ENCODE measurements at places on chromosomes 1 and 21.

- peak; percentile 59 for DNase-seq
These were observed at the start of gene CD48 for GRCh38 chr1:160711602-160712311. TSS of gene CD48 (minus strand) at chr1:160711822. CDS start at chr1:160711763, 59 bp downstream.

GRCh38 chr1:200296091-200296661, 113.7 kb downstream of the ZNF281 start:
- DNase-seq, result no peak

DNA sequence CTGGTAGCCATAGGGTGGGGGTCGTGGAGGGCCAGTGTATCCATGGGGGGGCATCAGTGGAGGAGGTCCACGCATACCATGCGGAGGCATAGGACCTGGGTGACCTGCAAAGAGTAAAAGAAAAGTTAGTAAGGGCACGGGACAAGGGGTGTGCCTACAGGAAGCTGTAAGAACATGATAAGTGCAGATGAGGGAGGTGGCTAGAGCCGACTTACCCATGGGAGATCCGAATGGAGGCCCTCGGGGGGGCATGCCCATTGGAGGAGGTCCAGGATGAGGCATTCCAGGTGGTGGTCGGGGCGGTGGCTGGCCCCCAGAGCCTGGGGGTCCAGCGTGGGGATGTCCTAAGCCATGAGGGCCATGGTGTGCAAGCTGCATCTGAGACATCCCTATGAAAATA, 4.0 kb downstream of the SF3B4 start:
- no peak for DNase-seq

GRCh38 chr21:31446226-31446855, 102.3 kb upstream of the TIAM1 start:
- DNase-seq, result peak; percentile 11

GRCh38 chr1:219460081-219460895, 152.6 kb downstream of the ZC3H11B start:
- DNase-seq, result no peak

- DNase-seq, result no peak
These were observed 18.6 kb upstream of the C1orf105 start for GRCh38 chr1:172401892-172402291.

DNA sequence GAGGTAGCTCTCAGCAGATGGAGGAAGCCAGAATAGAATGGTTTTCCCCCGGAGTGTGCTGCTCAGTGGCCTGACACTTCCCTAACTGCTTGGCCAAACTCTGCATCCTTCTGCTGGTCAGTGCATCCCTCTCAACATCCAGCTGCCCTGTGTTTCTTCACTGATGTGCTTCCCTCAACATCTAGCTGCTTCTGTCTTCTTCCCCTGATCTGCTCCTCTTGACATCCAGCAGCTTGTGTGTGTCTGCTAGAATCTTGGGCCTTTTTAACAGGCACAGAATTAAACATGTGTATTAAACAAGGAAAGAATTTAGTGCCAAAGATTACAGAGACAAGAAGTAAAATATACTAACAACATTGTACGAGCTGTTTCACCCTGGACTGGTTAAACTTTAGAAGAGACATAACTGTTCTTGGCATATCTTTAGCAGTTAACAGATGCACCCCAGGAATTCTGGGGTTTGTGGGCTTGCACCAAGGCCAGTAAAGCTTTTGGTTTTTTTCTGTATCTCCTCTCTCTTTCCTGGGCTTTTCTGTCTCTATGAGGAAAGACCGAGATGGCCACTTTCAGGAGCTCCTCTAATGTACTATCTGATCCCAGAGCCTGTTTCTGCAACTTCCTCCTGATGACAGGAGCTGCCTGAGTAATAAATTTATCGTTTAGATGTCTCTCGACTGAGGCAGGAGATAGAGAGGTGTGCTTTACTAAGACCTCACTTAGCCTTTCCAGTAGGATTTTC, 34.8 kb upstream of the HSD3B1 start:
- no peak for DNase-seq

GRCh38 chr1:23809751-23810171, 9.2 kb upstream of the GALE start:
- DNase-seq, result peak; percentile 78

DNA sequence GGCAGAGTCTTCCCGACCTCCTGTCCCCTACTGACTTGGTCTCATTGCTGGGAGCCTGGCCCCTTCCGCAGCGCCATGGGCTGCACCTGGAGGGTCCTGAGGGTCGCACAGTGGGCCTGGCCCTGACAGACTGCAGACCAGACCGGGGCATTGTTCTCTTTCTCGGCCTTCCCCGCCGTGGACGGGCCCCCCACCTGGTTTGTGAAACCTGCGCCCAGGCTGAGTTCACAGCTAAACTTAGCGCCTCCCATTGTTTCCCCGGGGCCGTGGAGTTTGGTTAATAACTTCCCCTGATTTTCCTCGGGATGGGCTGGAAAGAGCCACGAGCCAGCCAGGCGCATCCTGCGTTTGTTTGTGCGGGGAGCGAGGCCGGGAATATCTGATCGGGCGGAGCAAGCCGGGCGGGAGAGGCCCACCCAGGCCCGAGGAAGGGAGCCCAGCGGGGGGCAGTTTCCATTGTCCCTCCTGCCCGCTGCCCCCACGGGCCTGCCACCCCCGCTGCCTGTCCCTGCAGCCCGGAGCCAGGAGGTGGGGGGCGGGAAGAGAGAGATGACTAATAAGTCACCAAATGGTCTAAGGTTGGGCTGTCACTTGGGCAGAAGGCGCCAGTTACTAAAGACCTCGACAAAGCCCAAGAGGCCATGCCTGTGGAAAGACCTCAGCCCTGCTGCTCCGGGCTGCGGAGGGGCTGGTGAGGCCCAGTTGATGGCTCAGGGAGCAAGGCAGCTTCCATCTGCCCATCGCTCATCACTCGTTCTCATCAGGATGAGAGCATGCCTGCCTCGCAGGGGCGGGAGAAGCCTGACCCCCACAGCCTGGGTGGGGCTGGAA, 39.0 kb upstream of the ARHGEF16 start:
- DNase-seq, result no peak

DNA sequence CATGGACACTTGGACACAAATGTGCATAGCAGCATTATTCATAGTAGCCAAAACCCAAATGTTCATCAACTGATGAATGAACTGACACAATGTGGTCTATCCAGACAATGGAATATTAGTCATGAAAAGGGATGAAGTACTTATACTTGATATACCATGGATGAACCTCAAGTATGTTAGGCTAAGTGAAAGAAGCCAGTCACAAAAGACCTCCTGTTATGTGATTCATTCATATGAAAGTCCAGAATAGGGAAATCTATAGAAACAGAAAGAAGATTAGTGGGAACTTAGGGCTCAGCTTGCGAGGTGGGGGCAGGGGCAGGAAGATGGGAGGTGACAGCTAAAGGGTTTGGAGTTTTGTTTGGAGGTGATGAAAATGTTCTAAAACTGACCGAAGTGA, 7.4 kb downstream of the KCNE1 start:
- DNase-seq, result no peak

- no peak for DNase-seq
These were observed 1.0 kb downstream of the PLPP3 start for GRCh38 chr1:56578138-56578962.

DNA sequence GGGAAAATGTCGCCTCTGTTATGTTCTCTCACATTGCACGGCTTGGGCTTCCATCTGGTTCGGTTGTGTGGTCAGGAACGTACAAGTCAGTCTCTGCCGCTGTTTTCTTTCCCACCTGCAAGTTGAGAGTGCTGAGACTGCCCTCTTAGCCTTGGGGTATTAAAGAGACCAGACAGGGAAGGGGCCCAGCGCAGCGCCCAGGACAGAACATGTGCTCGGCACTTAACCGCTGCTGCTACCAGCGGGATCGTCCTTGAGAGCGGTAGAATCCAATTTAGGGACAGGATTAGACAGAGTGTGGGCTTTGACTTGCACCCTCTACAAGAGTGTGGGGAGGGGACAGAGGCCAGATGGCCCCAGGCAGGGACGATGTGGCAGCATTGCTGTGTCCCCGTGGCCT, 17.7 kb upstream of the AGPAT3 start:
- no peak for DNase-seq

- DNase-seq, result no peak
These were observed 3.1 kb downstream of the PBX1 start for GRCh38 chr1:164562061-164562460.

DNA sequence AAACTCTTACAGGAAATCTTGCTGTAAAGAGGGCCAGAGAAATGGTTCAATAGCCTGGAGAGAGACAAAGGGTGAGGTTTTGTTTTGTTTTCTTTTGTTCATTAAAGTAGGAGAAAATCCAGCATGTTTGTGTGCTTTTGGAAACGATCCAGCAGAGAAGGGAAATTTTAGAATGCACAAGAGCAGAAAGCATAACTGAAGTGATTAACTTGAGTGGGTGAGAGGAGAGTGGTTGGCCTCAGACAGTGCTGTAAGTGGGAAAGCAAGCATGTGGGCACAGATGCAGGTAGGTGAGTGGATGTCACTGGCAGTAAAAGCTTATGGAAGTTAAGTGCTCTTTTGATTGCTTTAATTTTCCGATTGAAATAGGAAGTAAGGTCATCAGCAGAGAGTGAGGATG, 50.2 kb downstream of the EEIG2 start:
- no peak for DNase-seq

- DNase-seq, result no peak
These were observed 2.0 kb upstream of the ENAH start for GRCh38 chr1:225654688-225655508.

DNA sequence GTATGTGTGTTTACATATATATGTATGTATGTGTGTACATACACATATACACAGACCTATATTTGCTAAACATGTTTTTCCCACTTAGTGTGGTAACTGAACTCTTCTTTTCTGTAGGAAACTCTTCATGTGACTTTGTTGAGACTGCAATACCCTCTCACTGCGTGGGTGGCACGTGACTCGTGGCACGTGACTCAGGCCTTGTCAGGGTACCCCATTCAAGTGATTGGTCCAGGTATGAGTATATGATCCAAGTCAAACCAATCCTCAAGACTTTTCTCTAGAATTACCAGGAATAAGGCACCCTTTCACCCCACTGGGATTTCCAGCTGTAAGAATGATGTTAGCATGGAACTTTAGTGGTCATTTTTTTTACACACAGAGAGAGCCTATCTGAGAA, 149.2 kb upstream of the KCNK2 start:
- DNase-seq, result no peak

DNA sequence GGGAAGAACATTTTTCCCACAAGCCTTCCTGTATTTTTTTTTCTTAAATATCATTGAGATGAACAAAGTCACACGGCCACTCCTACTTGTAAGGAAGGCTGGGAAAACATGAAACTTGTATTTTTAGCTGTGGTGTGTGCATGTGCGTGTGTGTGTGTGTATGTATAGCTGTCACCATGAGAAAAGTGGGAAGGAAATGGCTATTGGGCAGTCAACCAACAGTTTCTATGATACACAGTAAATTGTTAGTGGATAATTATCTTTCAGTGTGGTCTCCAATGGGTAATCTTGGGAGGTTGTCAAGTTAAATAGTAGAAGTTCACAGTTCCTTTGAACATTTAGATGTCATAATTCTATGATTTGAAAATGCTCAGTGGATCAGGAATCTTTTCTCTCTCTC, 132.7 kb upstream of the USP24 start:
- DNase-seq, result no peak

- no peak for DNase-seq
These were observed 13.1 kb upstream of the EXO1 start for GRCh38 chr1:241834733-241835377.

DNA sequence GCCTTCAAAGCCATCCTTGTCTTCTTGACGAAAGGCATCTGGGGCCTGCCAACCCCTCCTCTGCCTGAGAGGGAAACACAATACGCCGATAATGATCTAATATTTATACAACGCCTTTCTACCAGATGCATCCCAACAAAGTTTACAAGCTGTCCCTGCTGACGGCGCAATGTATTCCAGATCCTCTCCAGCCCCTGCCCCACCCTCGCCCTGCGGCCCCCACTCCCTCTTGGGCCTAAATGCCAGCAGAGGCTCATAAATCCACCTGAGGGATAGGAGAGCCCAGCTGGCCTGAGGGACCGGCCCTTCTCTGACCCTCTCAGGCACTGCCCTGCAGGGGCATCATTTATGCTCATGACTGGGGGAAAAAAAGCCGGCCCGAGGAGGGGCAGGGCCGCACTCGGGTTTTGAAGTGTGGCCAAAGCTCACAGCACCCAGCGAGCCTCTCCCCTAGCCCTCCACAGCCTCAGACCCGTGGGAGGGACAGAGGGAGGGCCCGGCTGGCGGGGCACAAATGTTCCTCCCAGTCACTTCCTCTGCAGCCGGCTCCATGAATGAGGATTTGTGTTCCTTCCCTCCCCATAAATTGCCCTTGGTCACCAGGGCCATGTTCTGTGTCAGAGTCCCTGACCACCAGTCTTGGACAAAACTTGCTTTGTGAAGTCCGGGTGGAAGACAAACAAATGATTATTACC, 140.3 kb downstream of the FOXD2 start:
- no peak for DNase-seq

DNA sequence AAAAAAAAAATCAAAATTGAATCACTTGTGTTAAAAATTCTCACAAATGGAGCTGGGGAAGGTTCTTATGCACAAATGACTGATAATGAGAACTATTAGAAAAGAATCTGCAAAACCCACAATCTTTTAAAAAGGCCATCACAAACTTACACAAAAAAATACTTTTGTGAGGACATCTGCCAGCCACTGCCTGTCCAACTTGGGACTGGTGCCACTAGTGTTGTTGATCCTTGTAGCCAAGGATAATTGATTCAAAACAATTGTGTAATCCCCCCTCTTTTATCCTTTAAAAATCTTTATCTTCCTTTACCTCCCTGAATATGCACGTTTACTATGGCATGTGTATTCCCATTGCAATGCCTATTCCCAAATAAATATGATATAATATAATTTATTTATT, 39.2 kb upstream of the THEM4 start:
- DNase-seq, result no peak

DNA sequence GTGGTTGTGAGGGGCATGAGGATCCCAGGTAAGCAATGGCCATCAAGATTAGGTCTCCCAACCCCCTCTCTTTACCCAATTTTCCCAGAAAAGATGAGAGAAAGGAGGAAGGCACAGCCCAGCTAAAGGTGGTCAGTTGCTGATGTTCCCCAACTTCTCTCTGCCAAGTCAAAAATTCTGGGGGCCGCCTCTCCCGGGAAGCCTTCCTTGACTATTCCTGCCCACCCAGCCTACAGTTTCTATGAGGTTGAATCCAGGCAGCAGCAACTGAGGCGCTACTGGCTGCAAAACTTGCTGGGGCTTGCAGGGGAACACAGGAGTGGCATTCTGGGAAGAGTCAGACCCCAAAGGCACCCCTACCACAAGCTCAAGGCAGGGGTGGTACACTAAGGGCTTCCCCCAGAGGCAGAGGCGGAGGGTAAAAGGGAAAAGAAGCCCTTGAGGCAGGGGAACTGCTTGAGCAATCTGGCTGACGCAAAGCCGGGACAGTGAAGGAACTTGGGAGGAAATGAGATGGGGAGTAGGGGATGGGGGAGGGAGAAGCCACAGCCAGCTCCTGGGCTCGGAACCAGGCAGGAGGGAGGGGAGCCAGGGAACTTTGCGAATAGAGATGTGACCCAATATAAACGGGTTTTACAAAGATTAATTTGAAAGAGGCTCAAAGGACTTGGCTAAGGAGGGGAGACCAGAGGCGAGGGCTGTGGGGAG, 31.2 kb downstream of the SDC3 start:
- DNase-seq, result no peak

GRCh38 chr1:205994346-205994745, 8.8 kb downstream of the RAB7B start:
- DNase-seq, result no peak

- no peak for DNase-seq
These were observed 135.5 kb downstream of the ESRRG start for GRCh38 chr1:216587715-216588114.

GRCh38 chr1:69410457-69410850, 157.3 kb upstream of the LRRC7 start:
- DNase-seq, result no peak

GRCh38 chr1:177825276-177825901, 144.5 kb downstream of the SEC16B start:
- no peak for DNase-seq

All from stimulated activated naive CD4-positive, alpha-beta T cell treated with Interleukin-2 at 50 U/mL for 16 hours (primary cell).